ENCODE measurements at places on chromosomes 2 and 18.

DNA sequence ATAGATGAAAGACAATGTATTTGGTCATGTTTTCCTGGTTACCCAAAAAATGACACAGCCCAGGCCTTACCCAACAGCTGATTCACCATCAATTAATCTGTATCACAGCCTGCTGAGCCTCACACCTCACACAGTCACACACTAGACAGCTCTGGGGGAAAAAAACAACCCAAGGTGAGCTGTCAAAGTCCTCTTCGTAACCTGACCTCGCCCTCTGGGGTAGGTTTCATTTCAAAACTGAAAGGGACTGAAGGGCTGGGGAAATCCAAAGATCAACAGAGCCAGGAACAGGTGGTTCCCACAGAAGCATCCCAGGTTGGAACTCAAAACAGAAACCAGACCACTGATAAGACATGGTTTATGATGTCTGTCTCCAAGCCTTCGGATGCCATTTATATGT lies 18.2 kb upstream of the PCBP1 start:
- no peak for DNase-seq

DNA sequence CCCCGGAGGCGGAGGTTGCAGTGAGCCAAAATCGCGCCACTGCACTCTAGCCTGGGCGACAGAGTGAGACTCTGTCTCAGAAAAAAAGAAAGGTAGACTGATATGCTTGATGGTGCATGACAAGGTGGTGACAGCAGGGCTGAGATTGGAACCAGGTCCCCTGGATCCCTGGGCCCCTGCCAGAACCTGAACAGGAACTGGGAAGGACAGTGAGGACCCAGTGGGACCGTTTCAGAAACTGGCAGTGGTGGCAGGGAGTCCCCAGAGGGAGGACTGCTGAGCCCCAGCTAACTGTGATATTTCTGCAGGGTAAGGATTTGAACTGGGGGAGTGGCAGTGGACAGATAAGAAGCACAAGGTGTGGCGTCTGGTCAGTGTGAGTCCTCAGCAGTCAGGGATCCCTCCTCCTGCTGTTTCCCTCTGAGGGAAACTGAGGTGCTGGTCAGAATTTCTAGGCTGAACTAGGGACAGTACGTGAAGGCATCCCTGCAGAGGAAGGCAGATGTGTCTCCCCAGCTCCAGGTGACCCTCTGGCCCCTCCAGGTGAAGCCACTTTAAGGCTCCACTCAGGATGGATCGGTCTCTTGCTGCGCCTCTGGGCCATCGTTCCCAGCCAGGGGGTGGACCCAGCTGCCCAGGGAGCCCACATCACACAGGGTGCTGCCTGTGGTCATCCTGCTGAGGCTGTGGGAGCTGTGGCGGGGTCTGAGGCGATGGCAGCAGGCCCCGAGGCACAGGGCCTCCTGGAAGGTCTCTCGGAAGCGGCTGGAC lies 5.6 kb downstream of the NMUR1 start:
- DNase-seq, result no peak

DNA sequence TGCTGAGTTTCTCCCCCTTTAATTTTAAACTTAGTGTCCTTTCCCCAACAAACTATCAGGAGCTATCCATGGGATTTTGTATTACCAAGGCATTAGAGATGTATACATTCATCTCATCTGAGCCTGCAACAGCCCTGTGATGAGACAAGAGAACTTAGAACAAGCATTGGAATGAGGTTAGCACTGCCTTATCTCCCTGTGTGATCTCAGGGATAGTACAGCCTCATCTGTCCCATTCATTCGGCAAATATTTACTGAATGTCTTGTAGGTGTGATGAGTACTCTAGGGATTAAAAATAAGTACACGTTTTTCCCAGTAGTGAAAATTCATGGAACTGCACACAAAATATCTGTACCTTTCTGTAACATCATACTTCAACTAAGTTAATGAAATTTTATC lies 45.6 kb downstream of the PAIP2B start:
- no peak for DNase-seq

DNA sequence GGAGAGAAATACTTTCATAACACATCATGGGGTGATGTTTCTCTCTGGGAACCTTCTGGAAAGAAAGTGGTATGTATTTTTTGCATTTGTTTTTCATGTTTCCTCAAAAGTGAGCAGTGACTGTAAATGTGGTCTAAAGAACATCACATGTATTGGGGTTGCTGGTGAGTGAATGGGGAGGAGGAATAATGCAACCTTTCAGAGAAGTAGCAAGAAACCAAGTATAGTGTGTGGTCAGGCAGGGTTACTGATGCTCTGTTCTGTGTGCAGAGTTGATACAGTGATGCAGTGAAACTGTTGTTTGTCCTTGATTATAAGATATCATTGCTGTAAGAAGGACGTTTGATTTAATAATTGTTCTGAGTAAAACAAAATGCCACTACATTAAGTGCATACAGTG lies 24.1 kb downstream of the ADNP2 start:
- no peak for DNase-seq

- DNase-seq, result no peak
Measured at GRCh38 chr2:173500953-173501352, 146.3 kb downstream of the CDCA7 start.

DNA sequence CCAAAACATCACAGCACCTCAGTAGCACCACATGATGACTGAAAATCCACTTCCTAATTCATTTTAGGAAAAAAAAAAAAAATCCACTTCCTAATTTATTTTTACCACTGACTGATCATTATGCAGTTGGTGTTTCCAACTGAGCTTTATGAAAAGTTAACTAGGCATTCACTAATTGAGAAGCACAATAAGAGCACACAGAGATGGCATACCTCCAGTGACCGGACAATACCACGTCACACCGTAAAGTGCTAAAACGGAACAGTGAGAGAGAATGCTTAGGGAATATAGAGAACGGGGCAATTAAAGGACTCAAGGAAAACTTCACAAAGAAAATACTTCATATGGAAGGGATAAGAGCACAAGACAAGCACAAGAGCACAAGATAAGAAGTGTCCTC lies 212.5 kb downstream of the NBAS start:
- no peak for DNase-seq

DNA sequence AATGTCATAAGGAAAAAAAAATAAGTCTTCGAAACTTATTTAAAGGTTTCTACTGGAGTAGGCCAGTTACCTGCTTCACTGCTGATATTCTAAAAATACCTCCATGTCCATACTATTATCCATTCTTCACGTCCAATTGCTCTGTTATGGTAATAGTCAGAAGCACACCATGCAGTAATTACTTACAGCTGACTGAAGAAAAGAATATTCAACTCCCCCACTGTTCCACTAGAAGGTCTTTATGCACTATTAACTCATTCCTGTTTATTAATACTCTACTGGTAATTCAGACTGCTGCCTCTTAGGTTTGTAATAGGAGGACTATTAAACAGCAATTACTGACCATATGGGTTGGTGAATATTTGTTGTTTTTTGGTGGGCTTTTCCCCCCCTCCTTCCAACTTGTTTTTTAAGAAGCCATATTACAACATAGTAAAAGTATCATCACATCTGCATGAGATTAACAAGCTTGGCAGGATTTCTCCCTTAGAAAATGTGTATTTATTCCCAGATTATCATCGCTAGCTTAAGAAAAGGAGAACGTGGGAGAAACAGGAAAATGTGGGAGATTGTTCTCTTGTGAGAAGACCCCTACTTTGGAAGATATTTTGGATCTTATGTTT lies 806.4 kb upstream of the FANCL start:
- DNase-seq, result no peak

DNA sequence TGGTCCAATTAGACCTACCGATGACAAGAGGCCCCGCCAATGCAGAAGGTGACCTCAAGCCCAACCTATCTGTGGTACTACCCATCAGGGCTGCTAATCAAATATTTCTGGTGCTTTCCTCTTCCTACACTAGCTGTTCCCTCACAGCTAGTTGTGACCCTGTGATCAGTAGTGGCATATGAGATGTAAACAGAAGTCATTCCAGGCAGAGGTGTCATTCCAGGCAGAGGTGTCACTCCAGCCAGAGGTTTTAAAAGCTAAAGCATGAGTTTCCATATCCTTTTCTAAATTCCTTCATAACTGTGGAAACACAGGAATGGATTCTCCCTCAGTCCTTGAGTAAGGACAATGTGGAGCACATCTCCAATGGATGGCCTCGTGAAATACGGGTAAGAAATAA lies 110.9 kb upstream of the DNAJC10 start:
- DNase-seq, result no peak

- DNase-seq, result no peak
Measured at GRCh38 chr2:233006648-233007047, 6.4 kb downstream of the NGEF start.

- DNase-seq, result peak; percentile 25
Measured at GRCh38 chr18:44464398-44465180, 216.1 kb upstream of the SETBP1 start.

DNA sequence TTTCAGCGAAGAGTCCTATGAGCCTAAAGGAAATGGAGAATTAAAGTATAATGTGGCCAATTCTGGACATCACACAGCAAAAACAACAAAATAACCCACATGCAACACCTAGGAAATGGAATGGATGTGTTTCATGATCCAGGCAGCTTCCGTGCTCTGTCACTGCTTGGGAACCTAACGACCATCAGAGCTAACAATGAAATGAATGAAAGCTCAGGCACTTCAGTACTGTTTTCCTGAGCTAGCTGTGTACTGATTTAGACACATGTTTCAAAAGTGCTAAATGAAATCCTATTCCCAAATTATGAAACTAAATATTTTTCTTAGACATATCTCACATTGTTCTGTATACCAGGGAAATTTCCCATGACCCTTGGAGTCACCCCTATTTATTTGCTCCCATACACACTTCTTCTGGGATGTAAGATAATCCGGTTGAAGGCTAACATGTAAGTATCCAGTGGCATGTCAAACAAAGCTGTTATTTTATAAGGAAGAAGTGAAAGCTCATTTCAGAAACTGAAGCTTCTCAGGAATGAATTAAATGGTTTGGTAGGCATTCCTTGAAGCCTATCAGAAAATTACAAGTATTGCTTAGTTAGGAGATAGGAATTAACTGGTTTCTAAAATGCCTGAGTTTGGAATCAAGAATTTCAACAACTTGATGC lies 108.5 kb upstream of the RND3 start:
- peak; percentile 27 for DNase-seq

- DNase-seq, result no peak
Measured at GRCh38 chr2:62604336-62604735, 98.3 kb upstream of the TMEM17 start.

- DNase-seq, result peak; percentile 82
Measured at GRCh38 chr2:125167820-125168219, 1142.7 kb downstream of the CNTNAP5 start.

- DNase-seq, result no peak
Measured at GRCh38 chr2:102513355-102513939, 40.4 kb downstream of the SLC9A4 start.

DNA sequence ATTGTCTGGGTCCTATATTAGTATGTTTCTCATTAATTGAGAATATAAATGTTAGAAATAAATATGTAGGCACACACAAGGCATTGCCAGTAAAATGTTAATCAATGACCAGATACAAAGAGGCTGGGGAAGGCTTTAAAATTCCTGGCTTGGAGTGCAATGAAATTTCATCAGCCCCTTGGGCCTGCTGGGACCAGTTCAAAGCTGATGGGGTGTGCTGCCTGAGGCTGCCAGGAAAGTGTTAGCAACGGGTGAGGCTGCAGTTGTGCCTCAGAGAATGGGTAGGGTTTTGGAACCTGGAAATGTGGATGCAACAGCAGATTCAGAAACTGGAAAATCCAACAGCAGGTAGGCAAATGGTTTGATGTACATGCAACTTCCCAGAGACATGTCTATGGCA lies 68.9 kb downstream of the DIPK1C start:
- no peak for DNase-seq

GRCh38 chr2:237488901-237489860 lies 2.1 kb downstream of the MLPH start:
- DNase-seq, result peak; percentile 65

DNA sequence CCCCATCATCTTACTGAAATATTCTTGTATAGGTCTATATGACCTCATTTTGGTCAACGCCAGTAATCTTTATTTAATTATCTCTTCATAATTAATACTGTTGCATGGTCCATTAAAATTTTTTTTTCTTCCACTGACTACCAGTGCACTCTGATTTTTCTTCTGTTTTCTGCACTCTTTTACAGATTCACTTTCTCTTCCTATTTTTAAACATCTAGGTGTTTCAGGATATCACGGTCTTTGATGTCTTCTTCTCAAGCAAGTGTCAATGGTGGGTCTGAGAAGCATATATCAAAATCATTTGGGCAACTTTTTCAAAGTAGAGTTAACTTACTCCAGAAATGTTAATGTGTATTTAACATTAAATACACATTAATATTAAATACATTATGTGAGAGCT lies 51.4 kb downstream of the CCDC141 start:
- DNase-seq, result no peak

DNA sequence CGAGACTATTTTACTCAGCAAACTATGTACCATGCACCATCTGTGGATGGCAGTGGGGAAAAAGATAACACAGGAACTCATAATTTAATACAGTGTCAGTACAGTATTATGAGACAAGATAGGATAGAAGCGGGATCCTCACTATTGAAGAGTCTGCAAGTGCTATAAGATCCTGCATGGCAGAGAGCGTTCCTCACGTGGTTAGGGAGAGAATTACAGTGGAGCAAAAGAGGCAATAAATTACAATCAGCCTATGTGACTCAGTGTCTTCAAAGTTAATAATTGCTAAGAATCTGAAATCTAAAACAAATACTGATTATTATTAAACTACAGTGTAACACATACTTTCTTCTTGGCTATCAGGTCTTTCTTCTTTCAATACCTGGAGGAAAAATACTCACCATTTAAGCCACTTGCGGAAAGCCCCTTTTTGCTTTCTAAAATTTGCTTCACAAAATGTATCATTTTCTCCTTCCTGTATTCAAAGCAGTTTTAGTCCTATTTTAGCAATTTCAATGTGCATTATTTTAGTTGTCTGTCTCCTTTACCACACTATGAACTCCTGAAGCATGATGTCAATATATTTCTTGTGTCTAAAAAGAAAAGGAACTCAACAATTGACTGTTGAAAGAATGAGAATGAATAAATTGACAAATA lies 342.9 kb downstream of the SPAG16 start:
- DNase-seq, result no peak

DNA sequence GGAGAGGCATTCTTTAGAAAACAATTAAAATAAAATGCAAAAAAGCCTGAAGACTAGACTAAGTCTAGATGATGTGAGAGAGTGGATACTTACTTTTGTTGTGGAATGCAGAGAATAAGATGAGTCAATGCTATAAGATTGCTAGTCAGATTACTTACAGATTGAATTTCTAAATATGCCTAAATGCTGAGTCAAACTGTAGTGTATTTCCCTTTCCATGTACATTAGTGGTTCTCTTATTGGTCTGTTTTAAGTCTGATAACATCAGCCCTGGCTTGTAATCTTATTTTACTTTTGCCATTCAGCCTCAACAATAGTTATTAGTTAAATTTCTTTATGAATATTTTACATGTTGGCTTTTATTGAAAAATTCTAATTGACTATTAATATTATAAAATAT lies 702.7 kb downstream of the SOCS6 start:
- peak; percentile 11 for DNase-seq

DNA sequence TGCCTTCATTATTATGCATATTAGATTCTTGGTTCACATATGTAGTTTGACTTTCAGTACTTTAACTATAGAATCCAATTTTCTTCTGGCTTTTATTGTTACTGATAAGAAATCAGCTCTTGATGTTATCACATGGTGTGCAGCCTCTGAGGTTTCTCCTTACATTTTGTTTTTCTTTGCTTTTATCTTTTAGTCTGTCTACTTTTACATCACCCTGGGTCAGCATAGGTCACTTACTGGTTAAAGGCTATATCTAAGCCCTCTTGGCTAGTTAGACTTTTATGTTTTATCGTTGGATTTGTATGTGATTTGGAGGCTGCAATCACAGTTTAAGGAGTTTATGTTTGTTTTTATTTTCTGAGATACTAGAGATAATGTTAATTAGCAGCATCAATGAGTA lies 187.2 kb upstream of the NOL4 start:
- DNase-seq, result no peak

- DNase-seq, result peak; percentile 29
Measured at GRCh38 chr2:69525261-69525660, 88.0 kb upstream of the NFU1 start.

Data from astrocyte of the spinal cord (primary cell).